ENCODE measurements at places on chromosomes 16 and 17.

DNA sequence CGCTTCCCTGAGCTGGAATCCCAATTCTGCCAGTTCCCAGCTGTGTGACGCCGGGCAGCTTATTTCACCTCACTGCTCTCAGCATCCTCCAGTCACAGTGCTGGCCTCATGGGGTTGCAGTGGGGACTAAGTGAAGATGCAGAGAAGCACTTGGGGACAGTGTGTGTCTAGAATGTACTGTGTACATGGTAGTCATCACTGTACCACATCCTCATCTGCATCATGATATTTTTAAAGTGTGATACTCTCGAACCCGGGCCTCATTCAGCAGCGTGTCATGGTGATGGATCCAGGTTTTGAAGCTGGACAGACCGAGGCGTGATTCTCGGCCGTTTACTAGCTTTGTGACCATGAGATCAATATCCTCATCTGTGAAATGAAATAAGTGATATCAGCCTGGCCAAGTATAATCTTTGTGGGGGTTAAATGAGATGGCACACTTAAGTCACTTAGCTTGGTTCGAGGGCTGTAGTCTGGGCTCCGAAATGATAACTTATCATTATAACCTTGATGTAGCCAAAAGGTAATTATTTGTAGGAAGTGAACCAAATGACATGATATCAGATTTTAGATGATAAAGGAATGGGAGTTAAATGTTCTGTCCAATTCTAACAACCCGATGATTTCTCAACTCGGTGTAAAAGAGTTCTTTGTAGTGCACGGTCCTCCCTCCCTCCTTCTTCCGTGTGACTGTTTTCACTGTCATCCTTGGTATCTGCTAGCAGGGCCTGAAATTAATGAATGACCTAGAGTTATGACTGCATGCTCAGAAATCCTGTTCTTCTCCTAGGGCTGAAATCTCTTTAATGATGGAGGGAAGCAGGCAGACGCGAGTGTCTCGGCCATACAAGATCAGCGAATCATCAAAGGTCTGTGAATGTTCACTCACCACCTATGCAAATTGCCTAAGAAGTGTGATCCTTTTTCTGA, 2.0 kb downstream of the KLHL36 start:
- DNase-seq, result no peak

DNA sequence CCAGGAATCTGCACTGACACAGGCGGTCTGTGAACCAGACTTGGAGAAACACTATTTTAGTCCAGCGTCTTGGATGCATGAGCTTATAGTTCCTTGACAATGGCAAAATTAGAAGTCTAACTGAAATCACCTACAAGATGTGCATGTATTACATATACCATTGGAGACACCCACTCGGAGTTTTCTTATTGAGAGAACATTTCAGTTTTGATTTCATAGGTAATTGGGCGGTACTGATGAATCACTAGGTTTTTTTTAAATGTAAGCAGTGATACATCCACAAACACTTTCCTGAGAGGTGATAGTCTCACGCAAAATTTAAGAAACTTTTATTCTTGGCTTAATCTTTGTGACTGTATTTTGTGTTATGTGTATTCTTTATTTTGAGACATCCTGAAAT, 69.8 kb downstream of the PRKCA start:
- DNase-seq, result no peak

DNA sequence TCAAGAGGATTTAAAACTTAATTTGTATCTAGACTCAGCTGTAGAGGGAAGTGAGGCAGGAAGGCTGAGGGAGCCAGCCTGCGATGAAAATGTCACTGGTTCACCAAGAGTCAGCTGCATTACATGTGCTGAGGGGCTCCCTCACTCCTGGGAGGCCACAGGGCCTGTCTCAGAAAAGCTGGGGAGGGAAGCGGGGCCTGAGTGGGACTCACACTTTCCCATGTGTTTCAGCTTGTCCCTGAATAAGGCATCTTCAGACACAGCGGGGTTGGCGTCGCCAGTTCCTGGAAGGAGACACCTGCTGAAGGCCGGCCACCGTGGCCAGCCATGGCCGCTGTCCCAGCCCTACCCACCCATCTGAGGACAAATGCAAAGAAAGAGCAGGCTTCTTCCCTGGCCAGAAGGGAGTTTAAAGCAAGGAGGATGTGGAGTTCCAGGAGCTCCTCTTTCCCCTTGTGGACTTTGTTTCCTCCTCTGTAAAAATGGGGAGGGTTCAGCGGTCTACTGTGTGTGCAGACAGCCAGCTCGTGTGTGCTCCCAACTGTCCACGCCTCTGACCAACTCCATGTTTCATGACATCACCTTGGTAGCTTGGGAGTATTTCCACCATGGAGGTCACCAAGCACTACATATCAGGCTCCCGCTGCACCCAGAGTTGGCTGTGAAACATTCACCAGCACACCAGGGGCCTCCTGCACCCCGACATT, 19.2 kb upstream of the MRPS23 start:
- DNase-seq, result no peak

DNA sequence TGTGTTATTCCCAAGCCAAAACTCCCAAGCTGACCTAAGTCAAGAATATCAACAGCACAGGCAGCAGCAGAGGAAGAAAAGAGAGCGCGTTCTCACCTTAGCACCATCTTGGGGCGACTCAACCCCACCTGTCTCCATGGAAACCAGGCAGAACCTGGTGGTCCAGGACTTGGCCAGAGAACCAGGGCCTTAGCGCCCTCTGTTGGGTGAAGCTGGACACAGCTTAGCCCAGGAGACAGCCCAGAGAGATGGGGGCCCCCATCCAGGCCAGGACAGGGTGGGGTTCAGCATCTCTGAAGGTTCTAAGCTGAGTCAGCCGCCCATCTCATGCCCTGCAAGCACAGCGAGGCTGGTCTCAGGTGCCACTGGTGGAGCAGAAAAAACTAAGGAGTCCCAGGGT, 60.1 kb upstream of the TMEM132E start:
- DNase-seq, result no peak

DNA sequence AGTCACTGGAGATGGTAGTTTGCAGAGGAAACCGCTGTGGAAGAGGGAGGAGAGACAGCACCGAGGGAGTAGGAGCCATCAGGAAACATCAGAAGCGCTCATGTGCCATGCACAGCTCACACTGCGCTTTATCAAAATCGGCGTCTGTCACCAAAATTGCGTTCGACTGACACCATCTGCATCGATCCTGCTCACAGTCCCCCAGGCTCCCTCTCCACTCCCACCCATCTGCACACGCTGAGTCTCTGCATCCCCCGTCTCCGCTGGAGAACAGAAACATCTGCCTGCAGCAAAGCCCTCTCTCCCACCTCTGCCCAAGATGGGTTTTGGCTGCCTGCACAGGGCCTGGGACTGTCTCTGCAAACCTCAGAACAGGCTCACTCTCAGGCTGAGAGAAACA, 187.5 kb upstream of the RPL38 start:
- no peak for DNase-seq

GRCh38 chr17:80204626-80205468, 15.3 kb downstream of the SGSH start:
- DNase-seq, result no peak

GRCh38 chr16:9351841-9352434, 260.5 kb downstream of the HAPSTR1 start:
- no peak for DNase-seq

DNA sequence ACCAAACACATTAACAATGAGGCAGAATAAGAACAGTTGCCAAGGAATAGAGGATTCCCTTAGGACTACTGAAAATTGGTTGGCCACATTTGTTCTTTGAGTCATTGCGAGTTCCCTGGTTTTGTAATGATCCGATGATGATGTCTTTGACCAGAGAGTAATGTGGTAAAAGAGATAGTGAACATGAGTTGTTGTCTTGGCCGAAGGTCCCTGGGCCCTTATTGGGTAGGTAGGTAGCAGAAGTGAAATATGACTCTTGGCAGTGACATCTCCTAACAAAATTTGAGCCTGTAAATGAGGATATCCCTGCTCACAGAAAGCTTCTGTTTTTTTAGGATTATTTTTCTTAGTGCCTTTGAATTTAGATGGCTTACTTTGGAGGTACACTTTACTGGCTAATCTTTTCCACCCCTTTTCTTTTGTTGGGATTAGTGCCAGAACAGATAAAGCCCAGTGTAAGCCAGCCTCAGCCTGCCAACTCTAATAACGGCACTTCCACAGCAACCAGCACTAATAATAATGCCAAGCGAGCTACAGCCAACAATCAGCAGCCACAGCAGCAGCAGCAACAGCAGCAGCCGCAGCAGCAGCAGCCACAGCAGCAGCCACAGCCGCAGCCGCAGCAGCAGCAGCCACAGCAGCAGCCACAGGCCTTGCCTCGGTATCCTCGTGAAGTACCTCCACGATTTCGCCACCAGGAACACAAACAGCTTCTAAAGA, 47.2 kb downstream of the TNRC6A start:
- no peak for DNase-seq

DNA sequence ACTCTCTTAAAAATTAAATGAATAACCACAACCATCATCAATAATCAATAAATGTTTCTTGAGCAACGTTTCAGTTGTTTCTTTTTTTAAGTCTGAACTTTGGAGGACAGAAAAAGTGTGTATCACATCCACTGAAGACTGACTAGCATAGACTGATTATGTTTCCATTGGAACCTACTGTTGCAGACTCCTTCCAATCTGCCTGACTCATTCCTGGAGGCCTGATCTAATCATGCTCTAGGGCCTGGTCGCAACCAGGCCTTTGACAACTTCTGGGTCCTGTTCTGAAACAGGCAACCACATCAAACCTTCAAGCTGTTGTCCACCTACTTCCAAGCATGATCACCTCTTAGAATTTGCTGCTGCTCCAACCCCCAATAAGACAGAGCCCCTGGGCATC, 109.2 kb upstream of the NUDT7 start:
- DNase-seq, result no peak

DNA sequence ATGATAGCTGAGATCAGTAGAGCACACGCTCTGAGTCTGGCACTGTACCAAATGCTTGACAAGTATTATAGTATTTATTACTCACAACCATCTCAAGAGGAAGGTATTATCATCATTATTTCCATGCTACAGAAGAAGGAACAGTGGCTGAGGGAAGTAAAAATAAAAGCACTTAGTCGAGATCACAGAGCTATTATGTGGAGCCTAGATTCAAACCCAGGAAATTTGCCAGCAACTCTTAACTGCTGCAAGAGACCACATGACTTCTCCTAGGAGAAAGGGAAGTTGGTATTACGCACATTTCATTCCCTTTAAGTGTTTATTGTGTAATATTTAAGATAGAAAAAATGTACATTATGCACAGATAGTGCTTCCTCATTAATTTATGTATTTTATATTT, 1.0 kb upstream of the RHOT1 start:
- no peak for DNase-seq

- DNase-seq, result no peak
These were observed 10.9 kb upstream of the CCL8 start for GRCh38 chr17:34308371-34308770.

- no peak for DNase-seq
These were observed 23.7 kb downstream of the ACSF3 start for GRCh38 chr16:89117227-89117974.

- DNase-seq, result no peak
These were observed 77.7 kb downstream of the XYLT1 start for GRCh38 chr16:17392857-17393692.

DNA sequence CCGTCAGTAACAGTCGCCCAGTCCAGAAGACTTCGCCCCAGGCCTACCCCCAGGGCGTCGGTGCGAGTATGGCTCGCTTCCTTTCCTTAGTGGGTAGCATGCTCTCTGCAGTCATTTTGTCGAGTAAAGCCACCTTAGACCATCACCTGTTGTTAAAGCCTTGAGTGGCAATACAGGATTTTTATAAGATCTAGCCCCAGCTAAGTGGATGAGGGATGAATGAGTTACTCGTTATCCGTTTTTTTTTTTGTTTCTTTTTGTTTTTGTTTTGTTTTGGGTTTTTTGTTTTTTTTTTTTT, 322 bp upstream of the KLHL11 start:
- DNase-seq, result no peak

DNA sequence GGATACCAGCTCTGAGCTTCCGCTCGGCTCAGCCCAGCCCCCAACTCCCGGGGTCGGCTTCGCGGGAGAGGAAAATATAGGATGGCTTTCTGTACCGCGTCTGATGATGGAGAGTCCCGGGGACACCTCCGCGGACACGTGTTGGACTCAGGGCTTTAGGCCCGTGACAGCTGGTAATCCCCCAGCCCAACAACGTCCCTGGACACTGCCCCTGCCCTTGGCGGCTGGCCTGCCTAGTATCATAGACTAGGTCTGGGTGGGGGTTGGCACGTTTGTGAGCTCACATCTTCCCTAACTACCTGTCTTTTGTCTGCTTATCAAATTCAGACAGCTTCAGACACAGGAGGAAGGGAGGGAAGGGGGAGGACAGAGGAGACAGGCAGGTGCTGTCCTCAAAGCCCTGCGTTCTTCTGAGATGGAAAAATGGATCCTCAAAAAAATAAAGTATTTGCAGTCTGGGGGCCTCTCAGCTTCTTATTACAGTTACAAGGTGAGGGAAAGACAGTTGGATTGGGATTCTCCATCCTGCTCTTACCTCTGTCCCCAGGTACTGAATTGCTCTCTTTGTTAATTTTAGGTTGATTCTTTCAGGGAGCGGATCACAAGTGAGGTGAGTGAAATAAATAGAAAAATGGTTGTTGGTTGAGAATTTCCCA, 698 bp downstream of the PSME3 start:
- peak; percentile 59 for DNase-seq

DNA sequence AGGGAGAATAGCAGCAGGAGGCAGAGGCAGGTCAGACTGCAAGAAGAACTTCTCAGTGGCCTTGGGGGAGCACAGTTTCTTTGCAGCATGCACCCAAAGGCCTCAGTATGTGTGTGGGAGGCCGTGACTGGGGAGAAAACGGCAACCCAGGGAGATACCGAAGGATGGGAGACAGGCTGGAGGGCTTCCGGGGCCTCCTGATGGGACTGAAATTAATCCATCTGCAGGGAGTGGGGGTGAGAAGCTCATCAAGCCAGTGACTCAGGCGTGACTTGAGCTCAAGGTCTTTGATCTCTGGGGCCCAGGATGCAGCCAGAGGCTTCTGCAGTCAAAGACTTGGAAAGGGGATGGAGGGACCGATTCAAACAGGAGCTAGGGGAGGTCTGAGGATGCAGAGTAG, 5.1 kb upstream of the C17orf113 start:
- DNase-seq, result no peak

DNA sequence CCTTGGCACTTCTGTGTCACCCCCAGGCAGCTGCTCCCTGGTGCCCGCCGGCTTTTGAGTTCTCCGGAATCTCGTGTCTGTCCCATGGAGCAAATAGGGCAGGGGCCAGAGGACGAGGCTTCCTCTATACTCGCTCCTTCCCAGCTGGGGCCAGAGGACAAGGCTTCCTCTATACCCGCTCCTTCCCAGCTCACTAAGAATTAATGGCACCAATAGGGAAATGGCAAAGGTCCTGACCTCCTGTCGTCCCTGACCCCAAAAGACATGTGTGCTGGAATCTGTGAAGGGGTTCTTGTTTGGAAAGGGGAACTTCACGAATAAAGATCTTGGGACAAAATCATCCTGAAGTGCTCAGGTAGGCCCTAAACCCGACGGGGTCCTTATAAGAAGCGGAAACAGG, 7.6 kb downstream of the SGSH start:
- no peak for DNase-seq
